ENCODE measurements at places on chromosomes 7 and 10.

GRCh38 chr7:2521341-2521745 is 1.8 kb downstream of the LFNG start:
- DNase-seq = no peak

- no peak for DNase-seq
Measured at GRCh38 chr10:131050162-131050766, 261.3 kb downstream of the TCERG1L start.

- DNase-seq = peak; percentile 80
Measured at GRCh38 chr7:116952635-116953371, 498 bp upstream of the ST7 start.

DNA sequence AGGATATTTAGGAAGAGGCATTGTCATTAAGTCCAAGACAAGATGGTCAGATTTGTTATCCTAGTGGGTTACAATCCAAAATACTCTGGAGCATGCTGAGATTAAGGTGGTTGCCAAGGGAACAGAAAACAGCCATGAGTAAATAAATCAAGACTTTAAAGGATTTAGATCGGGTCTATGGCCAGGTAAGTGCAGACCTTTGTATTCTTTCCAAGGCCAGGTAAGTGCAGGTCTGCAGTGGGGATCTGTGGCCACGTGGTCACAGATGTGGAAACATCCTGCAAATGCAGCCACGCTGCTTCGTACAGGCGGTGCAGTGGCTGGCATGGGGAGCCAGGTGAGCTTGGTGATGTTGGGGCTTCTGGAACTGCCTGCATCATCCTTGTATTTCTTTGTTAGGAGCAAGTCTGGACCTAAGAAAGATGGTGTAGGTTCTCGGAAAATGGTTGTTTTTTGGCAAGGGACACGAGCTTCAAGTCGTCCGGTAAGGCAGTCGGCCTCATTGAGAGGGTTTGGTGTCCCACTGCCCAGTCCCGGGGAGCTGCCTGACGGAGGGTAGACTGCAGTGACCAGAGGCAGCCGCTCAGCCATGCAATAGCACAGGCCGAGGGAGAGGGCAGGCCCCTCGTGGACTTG is 21.8 kb downstream of the ZNF775 start:
- no peak for DNase-seq

GRCh38 chr10:24993237-24993958 is 22.6 kb downstream of the ENKUR start:
- no peak for DNase-seq

- peak; percentile 84 for DNase-seq
Measured at GRCh38 chr10:97120370-97120769, 65.4 kb downstream of the SLIT1 start.

GRCh38 chr7:106476751-106477150 is 184.2 kb downstream of the CCDC71L start:
- no peak for DNase-seq

DNA sequence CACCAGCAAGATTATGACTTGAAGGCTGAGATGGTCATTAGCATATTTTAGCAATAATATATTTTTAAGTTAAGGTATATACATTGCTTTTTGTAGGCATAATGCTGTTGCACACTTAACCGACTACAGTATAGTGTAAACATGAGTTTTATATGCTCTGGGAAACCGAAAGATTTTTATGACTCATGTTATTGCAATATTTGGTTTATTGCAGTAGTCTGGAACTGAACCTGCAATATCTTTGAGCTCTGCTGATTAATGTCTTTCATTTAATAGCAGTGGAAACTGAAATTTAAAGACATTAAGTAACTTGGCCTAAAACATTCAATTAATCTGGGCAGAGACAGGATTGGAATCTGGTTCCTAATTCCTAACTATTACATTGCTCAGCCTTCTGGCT is 266.7 kb upstream of the PLXDC2 start:
- no peak for DNase-seq

GRCh38 chr7:44138698-44139097 is 2.4 kb downstream of the MYL7 start:
- no peak for DNase-seq

GRCh38 chr7:135109562-135109961 is 38.3 kb upstream of the TMEM140 start:
- no peak for DNase-seq

GRCh38 chr10:102311025-102311420 is 65.7 kb downstream of the GBF1 start:
- DNase-seq = no peak

GRCh38 chr7:36473454-36474282 is 84.0 kb downstream of the ANLN start:
- peak; percentile 64 for DNase-seq

Measured in posterior cingulate gyrus (tissue), 11 donors.